NCI-H510A (cell line): ENCODE measurements at places on chromosomes 6 and 20.
A peak's percentile ranks its signal among the peaks of the same experiment; 100 is the strongest.

- DNase-seq = no peak
These were observed 107.1 kb upstream of the TSHZ2 start for GRCh38 chr20:52864916-52865605.

GRCh38 chr6:10617008-10617696 is 77.3 kb downstream of the C6orf52 start:
- DNase-seq = no peak

DNA sequence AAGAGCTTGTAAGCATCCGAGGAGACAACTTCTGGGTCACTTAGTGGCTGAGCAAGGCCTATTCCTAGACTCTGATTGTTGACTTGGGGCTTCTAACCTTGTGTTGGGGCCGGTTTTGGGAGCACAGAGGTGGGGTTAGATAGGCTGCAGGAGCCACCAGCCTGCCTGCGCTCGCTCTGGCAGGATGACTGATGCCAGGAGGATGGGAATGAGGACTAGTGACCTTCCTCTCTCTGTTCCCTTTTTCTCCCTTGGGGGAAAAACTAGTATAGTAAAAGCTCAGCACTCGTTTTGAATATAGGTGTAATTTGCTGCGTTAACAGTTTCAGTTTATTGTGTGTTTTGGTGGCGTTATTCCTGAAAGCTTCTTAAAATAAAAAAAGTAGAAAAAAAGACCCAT is 141.5 kb downstream of the ARID1B start:
- DNase-seq = no peak

GRCh38 chr20:64112691-64113443 is 5.5 kb upstream of the NPBWR2 start:
- DNase-seq = no peak

- no peak for DNase-seq
These were observed 91.5 kb upstream of the GCM1 start for GRCh38 chr6:53240139-53240538.

DNA sequence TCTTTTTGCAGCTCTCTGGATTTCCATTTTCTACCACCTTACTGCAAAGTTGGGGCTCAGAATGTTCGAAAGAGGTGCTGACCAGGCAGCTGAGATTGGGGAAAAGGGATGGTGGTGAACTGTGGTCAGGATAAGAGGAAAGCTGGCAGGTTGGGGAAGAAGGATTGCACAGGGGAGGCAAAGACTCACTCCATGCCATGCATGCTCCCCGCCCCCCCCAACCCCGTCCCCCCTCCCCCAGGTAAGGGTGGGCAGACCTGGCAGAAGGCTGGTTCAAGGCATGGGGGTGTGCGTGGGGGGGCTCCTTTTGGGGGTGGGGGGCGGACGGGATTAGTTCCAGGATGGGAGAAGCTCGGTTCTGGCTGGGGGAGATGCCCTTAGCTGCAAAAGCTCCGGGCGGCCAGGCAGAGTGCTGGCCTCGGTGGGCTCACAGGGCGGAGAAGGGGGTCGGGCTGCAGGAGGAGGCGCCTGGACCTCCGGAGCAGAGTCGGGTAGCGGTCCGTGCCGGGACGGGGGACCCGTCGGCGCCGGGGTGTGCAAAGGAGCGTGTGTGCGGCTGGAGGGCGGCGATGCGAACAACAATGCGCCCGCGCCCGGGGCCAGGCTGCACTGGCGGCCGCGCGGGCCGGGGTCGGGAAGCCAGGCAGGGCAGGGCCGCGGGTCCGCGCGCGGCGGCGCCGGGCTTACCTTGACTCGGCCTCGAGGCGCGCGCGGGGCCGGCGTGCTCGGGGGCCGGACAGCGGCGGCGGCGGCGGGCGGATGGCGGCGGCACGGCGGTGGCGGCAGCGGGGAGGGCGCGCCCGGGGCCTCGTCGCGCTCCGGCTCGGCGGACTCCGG is 880 bp downstream of the ADNP start:
- no peak for DNase-seq

DNA sequence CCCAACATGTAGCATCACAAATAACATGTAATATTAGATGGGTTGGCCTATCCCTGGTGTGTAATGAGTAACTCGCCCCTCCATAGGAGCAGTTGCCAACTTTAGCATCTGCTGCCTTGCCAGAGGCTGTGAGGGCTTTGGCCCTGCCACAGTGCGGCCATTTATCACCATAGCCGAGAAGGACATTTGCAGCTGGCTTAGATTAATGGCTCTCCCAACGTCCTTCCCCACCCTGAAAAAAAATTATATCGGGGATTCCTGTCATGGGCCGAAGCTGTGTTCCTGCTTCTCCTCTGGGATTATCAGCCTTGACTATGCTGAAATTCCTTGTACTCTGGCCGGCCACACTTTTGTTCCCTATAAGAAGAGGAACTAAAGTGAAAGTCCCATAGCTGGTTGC is 7.6 kb upstream of the ADIG start:
- DNase-seq = no peak

DNA sequence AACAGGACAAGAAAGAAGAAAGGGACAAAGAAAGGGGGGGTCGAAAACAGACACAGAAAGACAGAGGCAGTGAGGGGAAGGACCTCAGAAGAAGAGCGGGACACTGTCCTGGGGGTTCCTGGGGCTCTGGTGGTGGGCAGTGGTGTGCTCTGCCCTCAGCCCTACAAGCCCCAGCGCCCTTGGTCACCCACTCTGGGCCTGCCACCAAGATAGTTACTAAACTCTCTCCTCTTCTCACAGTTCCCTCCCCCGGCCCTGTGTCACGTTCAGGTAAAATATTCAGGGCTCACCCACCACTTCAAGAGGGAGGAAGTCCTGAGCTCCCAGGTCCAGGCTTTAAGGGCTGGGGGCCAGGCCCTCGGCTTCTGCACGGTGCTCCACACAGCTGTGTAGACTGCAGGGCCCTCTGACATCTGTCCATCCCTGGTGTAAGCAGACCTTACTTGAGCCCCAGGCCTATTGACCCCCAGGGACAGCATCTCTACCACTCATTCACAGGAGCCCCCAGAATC is 87.4 kb downstream of the MRPL14 start:
- DNase-seq = no peak

DNA sequence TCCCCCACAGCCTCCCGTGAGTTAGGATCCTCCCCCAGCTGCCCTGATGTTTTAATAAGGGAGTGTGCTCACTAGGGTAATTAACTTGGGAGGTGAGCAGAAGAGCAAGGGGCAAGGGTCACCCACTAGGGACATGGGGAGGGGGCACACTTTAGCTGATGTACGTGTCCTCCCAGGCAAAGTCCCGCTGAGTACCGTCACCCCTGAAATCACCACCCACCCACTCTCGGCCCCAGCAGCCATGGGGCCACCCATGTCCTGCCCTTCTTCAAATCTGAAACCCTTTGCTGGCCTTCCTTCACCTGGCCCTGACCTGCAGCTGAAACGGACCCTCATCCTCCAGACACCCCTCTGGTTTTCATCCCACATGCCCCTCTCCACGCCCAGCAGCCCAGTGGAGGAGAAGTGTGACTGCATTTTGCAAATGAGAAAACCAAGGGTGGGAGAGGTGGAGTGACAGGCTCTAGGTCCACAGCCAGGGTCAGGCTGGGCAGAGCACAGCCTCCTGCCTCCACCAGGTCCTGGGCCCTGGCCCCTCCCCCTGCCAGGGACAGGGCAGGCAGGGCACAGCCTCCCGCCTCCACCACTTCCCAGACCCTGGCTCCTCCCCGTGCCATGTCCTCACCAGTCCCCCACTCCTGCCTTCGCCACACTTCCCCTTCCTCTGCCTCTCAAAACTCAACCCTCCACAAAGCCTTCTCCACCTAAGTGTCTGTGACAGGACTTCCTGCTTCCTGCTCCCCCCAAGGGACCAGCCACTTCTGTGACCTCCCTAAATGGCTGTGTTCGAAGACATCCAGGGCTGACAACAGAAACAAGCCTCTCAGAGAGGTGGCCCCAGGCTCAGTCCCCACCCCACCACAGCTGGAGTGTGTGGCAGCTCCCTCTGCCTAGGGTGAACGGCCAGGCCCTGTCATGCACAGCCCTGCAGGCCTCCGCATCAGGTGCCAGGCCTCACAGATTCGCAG is 15.1 kb downstream of the ACSS1 start:
- peak; percentile 50 for DNase-seq

DNA sequence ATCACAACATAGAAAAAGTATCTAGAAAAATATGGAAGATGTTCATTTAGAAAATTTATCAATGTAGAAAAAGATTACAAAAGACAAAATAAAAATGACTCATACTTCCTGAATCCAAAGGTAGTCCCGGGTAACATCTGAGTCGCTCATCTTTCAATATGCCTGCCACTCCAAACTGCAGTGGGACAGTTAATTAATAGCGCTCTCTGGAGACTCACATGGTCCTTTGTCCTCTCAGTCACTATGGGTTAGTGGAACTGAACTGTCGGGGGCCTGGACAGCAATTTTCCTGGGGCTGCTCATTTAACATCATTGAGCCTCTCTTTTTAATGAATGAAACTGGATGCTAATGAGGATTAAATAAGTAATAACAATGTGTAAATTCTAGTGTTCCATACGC is 103.4 kb downstream of the MAP3K4 start:
- no peak for DNase-seq

DNA sequence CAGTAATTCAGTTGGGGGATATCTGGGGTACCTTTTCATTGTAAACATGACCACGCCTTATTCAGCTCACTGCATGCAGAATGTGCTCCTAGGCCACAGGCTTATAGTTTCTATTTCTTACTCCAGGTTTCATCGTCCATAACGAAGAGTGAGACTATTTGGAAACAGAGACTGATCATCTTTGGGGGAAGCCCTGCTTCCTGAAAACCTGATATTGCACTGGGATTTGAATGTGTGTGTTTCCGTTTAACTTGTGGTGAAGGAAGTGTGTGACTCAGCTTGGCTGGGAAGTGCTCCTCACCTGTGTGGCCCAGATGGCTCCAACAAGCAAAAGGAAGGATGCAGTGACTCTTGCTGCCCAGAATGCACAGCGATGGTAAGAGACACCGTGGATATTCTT is 19.6 kb upstream of the LTV1 start:
- no peak for DNase-seq

- DNase-seq = peak; percentile 42
These were observed 211.3 kb downstream of the ARID1B start for GRCh38 chr6:156988276-156989158.

- DNase-seq = no peak
These were observed 157.7 kb downstream of the PREX1 start for GRCh38 chr20:48669946-48670605.

DNA sequence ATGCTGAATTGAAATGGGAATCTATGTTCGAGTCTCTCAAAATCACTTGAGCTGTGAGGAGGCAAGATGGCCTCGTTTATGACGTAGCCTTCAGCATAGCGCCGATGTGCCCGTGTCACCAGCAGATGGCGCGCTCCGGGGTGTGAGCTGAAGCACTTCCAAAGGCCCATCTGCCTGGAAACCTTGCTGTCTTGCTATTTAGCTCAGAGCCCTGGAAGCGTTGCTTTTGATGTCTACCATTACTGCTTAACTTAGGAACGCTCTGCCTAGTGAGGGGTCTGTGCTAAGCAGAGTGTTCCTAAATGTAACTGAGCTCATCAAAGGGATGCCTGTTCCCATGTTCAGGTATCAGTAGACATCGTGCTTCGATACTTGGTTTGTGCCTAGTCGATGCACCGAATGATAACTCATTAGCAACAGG is 67.7 kb downstream of the SYCP2L start:
- no peak for DNase-seq

DNA sequence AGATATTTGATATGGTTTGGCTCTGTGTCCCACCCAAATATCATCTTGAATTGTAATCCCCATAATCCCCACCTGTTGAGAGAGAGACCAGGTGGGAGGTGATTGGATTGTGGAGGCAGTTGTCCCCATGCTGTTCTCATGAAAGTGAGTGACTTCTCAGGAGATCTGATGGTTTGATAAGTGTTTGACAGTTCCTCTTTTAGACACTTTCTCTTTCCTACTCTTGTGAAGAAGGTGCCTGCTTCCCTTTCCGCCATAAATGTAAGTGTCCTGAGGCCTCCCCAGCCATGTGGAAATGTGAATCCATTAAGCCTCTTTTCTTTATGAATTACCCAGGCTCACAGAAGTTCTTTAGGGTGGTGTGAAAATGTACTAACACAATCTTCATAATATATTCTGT is 1404.0 kb upstream of the ADGRB3 start:
- DNase-seq = no peak

- DNase-seq = no peak
These were observed 39.1 kb upstream of the DDR1 start for GRCh38 chr6:30845183-30845582.

GRCh38 chr20:48620154-48620506 is 207.7 kb downstream of the PREX1 start:
- DNase-seq = no peak

GRCh38 chr20:757506-757905 is 10.8 kb downstream of the SLC52A3 start:
- no peak for DNase-seq

DNA sequence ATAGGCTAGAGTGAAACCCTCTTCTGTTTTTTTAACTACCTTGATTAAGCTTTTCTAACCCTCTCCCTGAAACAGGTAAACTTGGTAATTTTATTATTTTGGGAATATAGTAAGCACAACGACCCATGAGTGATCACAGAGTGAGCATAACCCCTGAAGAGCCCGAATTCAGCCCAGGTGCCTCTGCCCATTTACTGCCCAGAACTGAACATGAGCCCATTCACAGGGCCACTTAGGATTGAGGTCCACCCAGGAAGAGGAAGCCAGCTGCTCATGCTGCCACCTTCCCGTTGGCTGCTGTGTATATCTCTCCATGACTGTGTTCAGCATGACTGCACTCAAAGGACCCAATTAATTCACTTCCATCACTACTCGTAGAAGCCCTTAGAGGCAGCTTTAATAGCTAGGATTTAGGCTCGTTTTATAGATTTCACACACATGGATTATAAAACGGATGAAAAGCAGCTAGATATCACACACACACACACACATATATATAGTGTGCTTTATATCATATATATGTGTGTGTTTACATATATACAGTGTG is 8.3 kb upstream of the PDE10A start:
- peak; percentile 62 for DNase-seq

GRCh38 chr6:110282412-110282811 is 75.7 kb downstream of the METTL24 start:
- no peak for DNase-seq

DNA sequence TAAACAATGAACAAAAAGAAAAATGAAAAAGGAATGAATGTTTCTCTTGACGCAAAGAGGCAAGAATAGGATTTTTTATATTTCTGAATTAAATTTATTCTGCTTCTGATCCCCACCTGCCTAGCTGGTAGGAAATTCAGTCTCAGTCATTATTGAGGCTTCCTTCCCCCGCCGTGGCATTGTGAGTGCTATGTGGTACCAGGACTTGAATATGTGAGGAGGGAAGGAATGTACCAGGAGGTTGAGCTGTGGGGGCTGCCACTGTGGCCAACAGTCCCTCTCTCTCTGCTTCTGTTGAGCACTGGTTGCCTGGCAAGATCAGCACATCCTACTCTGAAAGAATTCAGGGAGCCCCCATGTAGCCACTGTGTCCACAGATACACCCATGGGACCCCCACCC is 368.1 kb upstream of the JARID2 start:
- DNase-seq = no peak
